ENCODE measurements at places on chromosomes 6 and 20. TPM values are rescaled to one million over a fixed set of nuclear protein-coding genes. Genes with fewer than 3 reads are reported as not detected.

The DSE gene
- 67.1 TPM for total RNA-seq

The CYP21A2 gene
- 0.44 TPM for total RNA-seq

The SRMS gene
- not detected for total RNA-seq

The GJA1 gene
- total RNA-seq: 286 TPM

The ZBTB46 gene
- total RNA-seq: 20.9 TPM

The SNAP25 gene
- 1.6 TPM for total RNA-seq

The SNTA1 gene
- 28.9 TPM for total RNA-seq

The KCNB1 gene
- 21.3 TPM for total RNA-seq

The TP53TG5 gene
- not detected for total RNA-seq

The CD40 gene
- 1.6 TPM for total RNA-seq

The ZFP64 gene
- total RNA-seq: 18.5 TPM

The TRAPPC3L gene
- total RNA-seq: not detected

GRCh38 chr20:1835186-1836035 is 59.8 kb upstream of the SIRPA start:
- DNase-seq: no peak

- no peak for DNase-seq
These were observed 68.7 kb downstream of the SYTL3 start for GRCh38 chr6:158718461-158719046.

DNA sequence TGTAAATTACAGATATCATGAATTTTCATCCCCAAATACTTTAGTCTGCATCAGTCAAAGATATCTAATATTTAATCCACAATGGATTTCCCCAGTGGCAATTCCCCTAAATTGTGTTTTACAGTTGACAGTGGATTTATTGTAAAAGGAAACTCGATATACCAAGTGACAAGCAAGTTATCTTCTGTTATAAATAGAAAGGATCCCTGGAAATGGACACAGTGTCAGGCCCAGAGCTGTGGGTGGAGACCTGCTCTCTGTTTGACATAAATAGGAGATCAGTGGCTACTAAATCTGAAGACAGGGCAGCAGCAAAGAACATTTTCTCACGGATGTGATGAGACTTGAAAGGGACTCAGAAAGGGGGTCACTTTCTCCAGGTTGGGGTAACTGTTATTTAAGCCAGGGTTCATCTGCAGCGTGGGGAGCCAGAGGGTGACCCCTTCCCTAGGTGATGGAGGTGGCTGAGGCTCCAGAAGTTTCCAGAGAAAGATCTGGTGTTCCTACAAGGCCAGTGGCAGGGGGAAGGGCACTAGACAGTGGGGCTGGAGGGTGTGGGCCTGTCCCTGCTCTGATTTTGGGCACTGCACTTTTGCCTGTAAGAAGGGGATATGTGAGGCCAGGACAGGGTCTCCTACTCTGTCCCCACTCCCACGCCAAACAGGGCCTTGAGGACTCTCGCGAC is 12.3 kb upstream of the FAM110A start:
- no peak for DNase-seq

GRCh38 chr6:2852921-2853322 is 11.3 kb upstream of the SERPINB1 start:
- DNase-seq: peak; percentile 40

DNA sequence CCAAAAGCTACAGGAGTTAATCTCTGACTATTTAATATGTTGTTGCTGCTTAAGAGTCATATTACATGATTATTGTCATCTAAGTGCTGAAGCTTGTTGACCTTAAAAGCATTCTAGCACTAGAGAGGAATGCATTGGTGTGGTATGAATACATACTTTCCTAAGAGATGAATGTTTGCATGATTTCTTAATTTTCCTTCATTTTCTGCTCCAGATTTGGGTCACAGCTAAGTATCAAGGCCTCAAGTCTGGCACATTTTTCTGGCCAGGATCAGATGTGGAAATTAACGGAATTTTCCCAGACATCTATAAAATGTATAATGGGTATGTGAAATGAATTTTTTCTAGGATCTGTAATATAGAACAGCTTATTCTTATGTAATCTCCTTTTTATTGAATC is 53.6 kb downstream of the ENPP1 start:
- DNase-seq: no peak

DNA sequence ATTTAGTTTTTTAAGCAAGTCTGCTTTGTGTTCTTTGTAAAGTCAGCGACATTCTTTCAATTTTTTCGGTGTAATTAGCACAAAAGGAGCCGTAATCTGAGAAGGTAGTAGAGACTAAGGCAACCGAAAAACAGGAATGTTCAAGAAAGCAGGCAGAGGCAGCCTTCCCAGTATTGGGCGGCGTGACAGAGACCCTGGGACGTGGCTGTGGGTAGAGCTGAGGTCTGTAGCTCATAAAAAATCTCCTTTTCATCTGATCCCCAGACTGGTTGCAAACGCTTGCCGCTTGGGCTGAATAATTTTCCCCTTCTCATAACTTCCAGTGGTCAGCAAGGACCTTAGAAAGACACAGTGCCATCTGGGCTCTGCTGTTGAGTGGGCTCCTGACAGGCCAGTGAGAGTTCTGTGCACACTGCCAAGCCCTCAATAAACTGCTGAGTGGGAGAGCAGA is 30.8 kb downstream of the GNAS start:
- peak; percentile 69 for DNase-seq

- DNase-seq: no peak
These were observed 98.2 kb downstream of the PSMG4 start for GRCh38 chr6:3356824-3357420.

GRCh38 chr20:20823476-20823881 is 111.0 kb upstream of the RALGAPA2 start:
- no peak for DNase-seq

- no peak for DNase-seq
These were observed 938.6 kb downstream of the C6orf118 start for GRCh38 chr6:164370773-164371172.

GRCh38 chr20:38604873-38605303 is 3.3 kb downstream of the ARHGAP40 start:
- DNase-seq: no peak

GRCh38 chr20:44014807-44015732 is 100.4 kb downstream of the TOX2 start:
- DNase-seq: no peak

- no peak for DNase-seq
These were observed 9.8 kb downstream of the RBM38 start for GRCh38 chr20:57400821-57401564.

GRCh38 chr6:95882371-95882770 is 133.4 kb upstream of the FUT9 start:
- no peak for DNase-seq

- DNase-seq: no peak
These were observed 55.2 kb upstream of the ADGRF1 start for GRCh38 chr6:47097092-47097945.

GRCh38 chr20:37473249-37474000 is 47.6 kb upstream of the NNAT start:
- no peak for DNase-seq

- DNase-seq: no peak
These were observed 177.6 kb upstream of the PHACTR1 start for GRCh38 chr6:12538881-12539357.

DNA sequence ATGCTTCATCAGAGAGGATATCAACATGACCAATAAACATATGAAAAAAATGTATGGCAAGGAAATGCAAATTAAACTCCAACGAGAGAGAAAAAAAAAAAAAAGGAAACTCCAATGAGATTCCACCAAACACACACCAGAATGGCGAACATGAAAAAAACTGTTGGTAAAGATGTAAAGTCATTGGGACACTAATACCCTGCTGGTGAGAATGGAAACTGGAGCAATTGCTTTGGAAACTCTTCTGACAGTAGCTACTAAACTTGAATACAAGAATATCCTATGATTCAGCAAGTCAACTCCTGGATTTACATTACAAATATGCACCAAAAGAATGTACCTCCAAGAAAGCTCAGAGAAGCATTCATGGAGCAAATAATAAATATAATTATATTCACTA is 260.7 kb upstream of the ECI2 start:
- DNase-seq: no peak

- no peak for DNase-seq
These were observed 77.5 kb downstream of the C6orf118 start for GRCh38 chr6:165231581-165232561.

DNA sequence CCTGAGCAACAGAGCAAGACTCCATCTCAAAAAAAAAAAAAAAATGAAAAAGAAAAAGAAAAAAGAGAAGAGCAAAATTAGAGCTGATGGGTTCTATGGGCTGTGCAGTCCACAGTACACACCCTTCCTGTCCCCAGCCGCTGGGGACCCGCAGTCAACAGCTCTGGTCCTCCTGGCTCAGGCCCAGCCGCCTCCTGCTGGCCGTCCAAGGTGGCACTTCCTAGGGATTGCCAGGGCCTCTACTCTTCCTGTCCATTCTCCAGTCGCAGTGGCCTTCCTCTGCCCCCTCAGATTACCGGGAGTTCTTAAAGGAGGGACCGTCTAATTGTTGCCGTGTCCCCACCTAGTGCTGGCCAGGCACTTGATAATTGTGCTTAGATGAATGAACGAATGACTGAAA is 41.7 kb downstream of the TMEM242 start:
- peak; percentile 32 for DNase-seq

GRCh38 chr20:4243071-4243470 is 227.7 kb upstream of the RNF24 start:
- no peak for DNase-seq

DNA sequence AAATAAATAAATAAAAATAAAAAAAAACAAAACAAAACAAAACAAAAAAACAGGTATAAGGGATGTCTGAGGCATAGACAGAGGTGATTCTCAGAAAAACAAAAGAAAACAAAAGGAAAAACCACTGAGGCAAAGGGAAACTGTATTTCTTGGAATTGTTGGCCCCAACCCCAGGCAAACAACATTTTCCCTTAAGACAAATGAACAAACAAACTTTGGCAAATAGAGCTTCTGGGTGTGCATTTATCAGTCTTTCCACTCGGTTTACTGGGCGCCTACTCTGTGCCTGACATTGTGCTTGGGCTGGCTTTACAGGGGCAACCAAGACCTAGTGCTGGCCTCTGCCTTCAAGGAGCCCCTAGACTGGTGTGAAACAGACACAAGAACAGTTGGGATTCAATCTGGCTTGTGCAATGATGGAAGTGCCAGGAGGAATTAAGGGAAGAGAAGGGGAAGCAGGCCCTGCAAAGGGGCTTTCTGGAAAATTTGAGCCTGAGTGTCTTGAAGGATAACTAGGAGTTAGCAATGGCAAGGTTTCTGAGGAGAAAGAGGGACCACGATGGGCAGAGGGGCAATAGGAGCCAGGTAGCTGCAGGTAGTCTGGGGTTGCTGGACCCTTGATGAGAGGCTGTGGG is 33.8 kb upstream of the IER3 start:
- no peak for DNase-seq

DNA sequence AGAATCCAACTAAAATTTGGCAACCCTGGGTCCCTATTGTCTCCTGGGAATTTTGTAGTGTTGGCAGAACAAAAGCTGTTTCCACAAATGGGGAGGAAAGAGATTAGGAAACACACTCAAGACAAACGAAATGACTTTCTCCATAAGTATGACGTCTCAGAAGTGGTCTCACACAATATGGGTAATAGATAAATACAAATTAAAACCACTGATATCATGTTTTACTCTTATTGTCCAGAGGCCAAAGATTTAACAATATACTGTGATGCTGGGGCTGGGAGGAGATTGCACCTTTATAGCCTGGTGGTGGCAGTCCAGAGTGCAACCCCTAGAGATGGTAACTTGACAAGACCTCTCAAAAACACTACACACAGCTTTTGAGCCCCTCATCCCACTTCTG is 18.6 kb downstream of the FKBP1A start:
- DNase-seq: no peak

DNA sequence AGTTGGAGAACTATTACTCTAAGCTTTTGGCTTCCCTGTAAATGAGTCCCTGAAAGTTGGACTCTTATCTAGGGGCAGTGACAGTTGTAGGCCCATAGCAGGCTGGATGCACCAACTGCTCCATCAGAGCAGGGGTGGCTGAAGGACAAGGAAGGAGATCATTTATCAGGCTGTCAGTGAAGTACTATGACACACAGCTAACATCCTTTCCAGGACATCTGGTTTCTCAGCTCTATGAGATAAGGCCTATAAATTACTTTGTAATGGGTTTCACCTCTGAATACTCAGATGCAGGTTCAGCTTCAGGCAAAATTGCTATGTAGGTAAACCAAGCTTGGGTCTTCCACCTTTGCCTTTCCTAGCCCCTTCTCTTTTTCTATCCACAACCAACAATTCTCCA is 468.5 kb downstream of the KIF16B start:
- DNase-seq: no peak
